ENCODE measurements at places on chromosomes 5 and 9. TPM values are rescaled to one million over a fixed set of nuclear protein-coding genes. Genes with fewer than 3 reads are reported as not detected.

DNA sequence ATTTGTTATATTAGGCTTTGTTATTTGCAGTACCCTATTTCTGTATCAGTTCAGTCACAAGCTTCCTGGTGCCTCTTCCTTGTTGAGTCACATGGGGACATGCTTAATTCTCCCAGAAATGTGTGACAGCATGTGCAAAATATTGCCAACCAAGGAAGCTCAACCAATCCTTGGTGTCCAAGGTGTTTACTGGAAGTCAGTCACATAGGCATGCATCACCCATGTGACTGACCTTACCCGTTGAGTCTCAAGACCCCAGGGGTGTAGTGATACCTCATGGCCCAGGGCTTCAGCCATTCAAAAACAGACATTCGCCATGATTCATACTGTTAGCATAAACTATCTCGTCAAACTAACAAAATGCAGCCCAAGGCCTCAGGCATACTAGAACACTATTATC lies 9.3 kb upstream of the ANKDD1B start:
- H3K4me3 ChIP-seq, result no peak overlapping the region
- no peak for DNase-seq
- H3K36me3 ChIP-seq, result no peaks in the 10 kb centered on the region
- H3K27ac ChIP-seq, result no peak overlapping the region
- H3K27me3 ChIP-seq, result no peaks in the 10 kb centered on the region

DNA sequence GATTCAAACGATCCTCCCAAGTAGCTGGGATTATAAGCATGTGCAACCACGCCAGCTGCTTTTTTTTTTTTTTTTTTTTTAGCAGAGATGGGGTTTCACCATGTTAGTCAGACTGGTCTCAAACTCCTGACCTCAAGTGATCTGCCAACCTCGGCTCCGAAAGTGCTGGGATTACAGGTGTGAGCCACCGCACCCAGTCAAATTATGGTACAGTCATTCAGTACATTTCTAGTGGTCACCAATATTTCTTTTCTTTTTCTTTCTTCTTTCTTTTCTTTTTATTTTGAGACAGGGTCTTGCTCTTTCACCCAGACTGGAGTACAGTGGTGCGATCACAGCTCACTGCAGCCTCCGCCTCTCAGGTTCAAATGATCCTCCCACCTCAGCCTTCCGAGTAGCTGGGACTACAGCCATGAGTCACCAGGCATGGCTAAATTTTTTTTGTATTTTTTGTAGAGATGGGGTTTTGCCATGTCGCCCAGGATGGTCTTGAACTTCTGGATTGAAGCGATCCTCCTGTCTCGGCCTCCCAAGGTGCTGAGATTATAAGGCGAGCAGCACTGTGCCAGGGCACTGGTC lies 25.4 kb upstream of the DCP2 start:
- no peak for DNase-seq
- no peaks in the 10 kb centered on the region for H3K4me1 ChIP-seq
- no peaks in the 10 kb centered on the region for H3K27me3 ChIP-seq
- no peaks in the 10 kb centered on the region for H3K36me3 ChIP-seq

DNA sequence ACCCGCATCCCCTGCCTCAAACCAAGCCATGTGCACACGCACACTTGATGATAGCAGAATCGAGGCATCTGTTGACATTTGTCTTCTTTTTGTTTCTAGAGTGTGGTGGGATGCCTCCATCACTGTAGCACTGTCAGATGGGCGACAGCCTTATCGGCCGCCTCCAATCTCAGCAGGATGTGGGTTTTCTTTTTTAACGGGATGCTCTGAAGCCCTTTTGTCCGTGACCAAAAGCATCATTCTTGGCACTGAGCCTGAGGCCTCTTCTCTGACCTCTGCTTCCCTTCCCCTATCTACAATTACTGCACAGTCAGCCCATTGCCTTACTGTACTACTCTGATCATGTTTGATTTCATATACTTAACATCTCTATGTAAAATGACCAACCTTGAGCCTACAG lies 78.3 kb downstream of the LMNB1 start:
- no peak for DNase-seq
- H3K27me3 ChIP-seq, result no peaks in the 10 kb centered on the region
- H3K36me3 ChIP-seq, result no peaks in the 10 kb centered on the region
- no peaks in the 10 kb centered on the region for H3K4me1 ChIP-seq

DNA sequence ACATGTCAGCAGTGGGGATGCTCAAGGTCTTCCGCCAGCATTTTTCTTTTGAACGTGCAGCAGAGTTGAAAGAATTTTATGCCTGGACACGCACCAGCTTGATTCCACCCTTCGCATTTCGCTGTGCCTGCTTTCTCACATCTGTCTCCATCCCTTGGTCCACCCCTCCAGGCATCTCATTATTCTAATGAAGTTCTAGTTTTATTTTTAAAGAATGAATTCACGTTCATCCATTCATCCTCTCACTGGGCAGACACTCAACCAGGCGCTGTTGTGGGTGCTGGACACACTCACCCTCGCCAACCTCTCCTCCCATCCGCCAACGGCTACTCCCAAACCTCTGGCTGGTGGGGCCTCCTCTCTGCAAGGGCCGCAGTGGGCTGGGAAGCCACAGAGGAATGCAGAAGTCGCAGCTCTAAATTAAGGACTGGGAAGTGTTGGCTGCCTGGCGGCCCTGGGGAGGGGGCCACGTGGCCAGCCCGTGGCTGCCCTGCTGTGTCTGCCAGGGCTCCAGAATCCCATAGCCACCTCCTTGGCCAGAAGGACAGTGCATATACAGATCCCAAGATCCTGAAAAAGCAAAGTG lies 6.7 kb downstream of the SUSD3 start:
- no peak overlapping the region for H3K27ac ChIP-seq
- no peak overlapping the region for H3K4me3 ChIP-seq
- DNase-seq, result no peak
- no peaks in the 10 kb centered on the region for H3K36me3 ChIP-seq
- peaks cover 4% of the 10 kb centered on the region for H3K4me1 ChIP-seq

DNA sequence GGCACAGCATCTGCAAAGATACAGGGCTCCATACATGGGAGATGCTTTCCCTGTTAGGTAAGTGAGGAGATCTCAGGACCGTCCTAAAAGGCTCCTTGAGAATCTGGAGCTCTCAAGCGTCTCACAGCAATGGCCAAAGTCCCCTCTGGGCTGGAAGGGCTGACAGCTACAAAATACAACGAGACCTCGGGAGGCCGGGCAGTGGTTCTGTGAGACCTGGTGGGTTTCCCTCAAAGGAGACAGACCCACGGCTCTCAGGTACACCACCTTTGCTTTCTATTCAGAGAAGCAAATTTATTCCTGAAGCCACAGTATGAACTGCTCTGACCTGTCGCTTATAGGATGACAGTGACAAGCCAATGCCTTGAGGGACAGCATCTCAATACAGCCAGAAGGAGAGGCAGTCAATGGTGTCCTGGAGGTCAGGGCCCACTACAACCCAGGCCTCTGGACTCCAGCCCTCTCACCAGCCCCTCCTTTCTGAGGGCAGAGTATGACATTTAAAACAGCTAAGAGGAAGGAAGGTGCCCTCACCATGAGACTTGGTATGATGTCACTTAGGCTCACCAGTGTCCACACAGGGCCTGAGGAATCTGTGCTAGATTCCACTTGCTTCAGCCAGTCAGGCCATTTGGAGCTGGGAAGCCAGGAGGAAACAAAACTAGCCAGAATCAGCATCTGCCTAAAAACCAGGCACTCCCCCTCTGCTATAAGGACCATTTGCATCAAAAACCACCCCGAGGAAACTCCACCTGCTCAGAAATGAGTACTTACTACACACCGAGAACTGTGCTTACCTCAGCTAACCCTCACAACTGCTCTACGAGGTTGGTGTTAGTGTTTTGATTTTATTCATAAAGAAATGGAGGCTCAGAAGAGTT lies 86.5 kb upstream of the FSTL4 start:
- DNase-seq, result peak; percentile 15
- H3K4me1 ChIP-seq, result no peaks in the 10 kb centered on the region
- no peaks in the 10 kb centered on the region for H3K27me3 ChIP-seq
- no peaks in the 10 kb centered on the region for H3K36me3 ChIP-seq
- H3K27ac ChIP-seq, result no peak overlapping the region

DNA sequence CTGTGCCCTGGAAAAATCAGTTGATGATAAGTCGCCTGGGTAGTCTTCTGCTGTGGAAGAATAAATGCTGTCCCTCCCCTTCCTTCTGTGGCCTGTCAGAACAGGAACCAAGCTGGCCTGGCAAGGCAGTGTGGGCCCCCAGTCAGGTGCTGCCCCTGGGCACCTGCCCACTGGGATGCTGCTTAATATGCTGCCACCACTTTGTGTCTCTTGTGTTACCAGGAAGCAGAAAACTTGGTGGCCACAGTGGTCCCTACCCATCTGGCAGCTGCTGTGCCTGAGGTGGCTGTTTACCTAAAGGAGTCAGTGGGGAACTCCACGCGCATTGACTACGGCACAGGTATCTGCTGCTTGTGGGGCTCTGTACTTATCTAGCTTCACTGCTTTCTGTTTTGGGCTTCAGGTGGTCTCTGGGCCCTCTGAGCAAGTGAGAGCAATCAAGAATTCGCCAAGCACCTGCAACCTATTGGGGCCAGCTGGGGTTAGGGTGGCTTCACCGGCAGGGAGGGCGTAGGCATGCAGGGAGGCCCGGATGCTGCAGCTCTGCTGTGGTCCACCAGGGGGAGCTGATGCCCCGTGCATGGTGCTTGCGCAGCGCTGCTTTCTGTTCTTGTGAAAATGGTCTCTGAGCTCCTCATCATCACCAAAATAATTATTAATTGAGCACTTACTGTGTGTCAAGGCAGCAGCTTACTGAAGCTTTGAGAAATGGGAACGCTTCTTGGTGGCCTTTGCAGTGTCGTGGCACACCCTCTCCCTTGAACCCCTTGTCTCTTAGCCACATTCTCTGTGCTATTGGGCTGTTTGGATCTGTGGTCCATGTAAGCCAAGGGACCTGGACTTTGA lies 20.3 kb downstream of the PTPA start:
- H3K27me3 ChIP-seq, result no peaks in the 10 kb centered on the region
- peak; percentile 84 for DNase-seq
- peaks cover 39% of the 10 kb centered on the region for H3K36me3 ChIP-seq

- DNase-seq, result no peak
These were observed 257.1 kb downstream of the FBXL7 start for GRCh38 chr5:15757103-15757502.

GRCh38 chr5:114467729-114468128 lies 105.9 kb downstream of the KCNN2 start:
- H3K36me3 ChIP-seq, result no peaks in the 10 kb centered on the region
- no peak overlapping the region for H3K4me3 ChIP-seq
- H3K4me1 ChIP-seq, result peaks cover 9% of the 10 kb centered on the region
- DNase-seq, result no peak
- no peaks in the 10 kb centered on the region for H3K27me3 ChIP-seq
- peak overlapping the region; percentile 29 for H3K27ac ChIP-seq

DNA sequence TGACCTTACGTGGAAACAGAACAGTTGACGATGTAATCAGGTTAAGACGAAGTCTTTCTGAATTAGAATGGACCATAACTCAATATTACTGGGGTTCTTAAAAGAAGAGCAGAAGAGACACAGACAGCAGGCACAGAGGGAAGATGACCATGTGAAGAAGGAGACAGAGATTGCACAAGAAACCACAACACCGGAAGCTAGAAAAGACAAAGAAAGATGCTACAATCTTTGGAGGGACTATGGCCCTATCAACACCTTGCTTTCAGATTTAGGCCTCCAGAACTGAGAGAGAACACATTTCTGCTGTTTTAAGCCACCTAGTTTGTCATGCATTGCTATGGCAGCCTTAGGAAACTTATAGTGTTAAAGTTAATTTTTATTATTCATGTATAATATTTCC lies 27.1 kb downstream of the CDH9 start:
- H3K27me3 ChIP-seq, result no peaks in the 10 kb centered on the region
- DNase-seq, result no peak
- no peak overlapping the region for H3K4me3 ChIP-seq
- no peaks in the 10 kb centered on the region for H3K36me3 ChIP-seq
- H3K4me1 ChIP-seq, result no peaks in the 10 kb centered on the region
- no peak overlapping the region for H3K27ac ChIP-seq

- DNase-seq, result no peak
- H3K36me3 ChIP-seq, result no peaks in the 10 kb centered on the region
- H3K4me1 ChIP-seq, result no peaks in the 10 kb centered on the region
- H3K27ac ChIP-seq, result no peak overlapping the region
- no peaks in the 10 kb centered on the region for H3K27me3 ChIP-seq
These were observed 187.7 kb upstream of the KCNN2 start for GRCh38 chr5:114174131-114174530.

GRCh38 chr5:112820246-112820645 lies 40.8 kb upstream of the SRP19 start:
- H3K27ac ChIP-seq, result no peak overlapping the region
- peaks cover 34% of the 10 kb centered on the region for H3K36me3 ChIP-seq
- DNase-seq, result no peak
- H3K4me1 ChIP-seq, result no peaks in the 10 kb centered on the region

DNA sequence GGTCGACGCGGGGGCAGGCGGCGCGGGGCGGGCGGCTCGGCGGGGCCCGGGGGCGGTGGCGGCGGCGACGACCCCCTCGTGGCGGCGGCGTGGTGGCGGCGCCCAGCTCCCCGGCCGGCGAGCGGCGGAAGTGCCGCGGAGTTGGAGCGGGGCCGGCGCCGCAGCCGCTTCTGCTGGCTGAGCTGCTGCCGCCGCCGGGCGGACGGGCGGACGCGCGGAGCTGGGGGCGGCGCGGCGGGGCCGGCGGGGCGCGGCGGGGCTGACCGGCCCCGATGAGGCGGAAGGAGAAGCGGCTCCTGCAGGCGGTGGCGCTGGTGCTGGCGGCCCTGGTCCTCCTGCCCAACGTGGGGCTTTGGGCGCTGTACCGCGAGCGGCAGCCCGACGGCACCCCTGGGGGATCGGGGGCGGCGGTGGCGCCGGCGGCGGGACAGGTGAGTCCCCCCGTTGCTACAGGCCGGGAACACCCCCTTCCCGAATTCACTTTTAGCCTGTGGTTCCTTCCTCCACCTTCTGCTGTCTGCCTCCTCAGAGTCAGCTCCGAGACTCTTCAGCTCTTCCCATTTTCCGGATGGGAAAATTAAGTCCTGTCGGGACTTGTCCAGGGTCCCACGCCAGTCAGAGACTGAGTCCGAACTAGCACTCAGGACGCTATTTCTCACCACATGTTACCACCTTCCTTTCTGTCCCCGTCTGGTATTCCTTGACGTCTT lies at the start of gene GALNT10:
GALNT10 (plus strand) TSS at position 139 of the 710 bp plus-strand sequence; CDS start at position 273, 134 bp downstream.
- H3K36me3 ChIP-seq, result no peaks in the 10 kb centered on the region
- H3K4me1 ChIP-seq, result peaks cover 38% of the 10 kb centered on the region
- H3K27ac ChIP-seq, result peak within 1 kb of the TSS; percentile 10
- DNase-seq, result peak; percentile 61

- no peak overlapping the region for H3K4me3 ChIP-seq
- H3K4me1 ChIP-seq, result peaks cover 33% of the 10 kb centered on the region
- H3K27me3 ChIP-seq, result no peaks in the 10 kb centered on the region
- peak overlapping the region; percentile 70 for H3K27ac ChIP-seq
- DNase-seq, result peak; percentile 78
- H3K36me3 ChIP-seq, result no peaks in the 10 kb centered on the region
These were observed 56.9 kb upstream of the GGTA1 start for GRCh38 chr9:121556580-121556979.

- H3K27me3 ChIP-seq, result no peaks in the 10 kb centered on the region
- no peak for DNase-seq
- no peaks in the 10 kb centered on the region for H3K4me1 ChIP-seq
- no peak overlapping the region for H3K4me3 ChIP-seq
These were observed 518.6 kb downstream of the TLE4 start for GRCh38 chr9:80090317-80090716.

- no peaks in the 10 kb centered on the region for H3K36me3 ChIP-seq
- H3K4me3 ChIP-seq, result no peak overlapping the region
- no peaks in the 10 kb centered on the region for H3K4me1 ChIP-seq
- H3K27ac ChIP-seq, result no peak overlapping the region
- no peak for DNase-seq
- H3K27me3 ChIP-seq, result no peaks in the 10 kb centered on the region
These were observed 7.6 kb upstream of the ALDH1A1 start for GRCh38 chr9:72960446-72960845.

Gene RXFP3
- 1.1 TPM for total RNA-seq

Gene TMEM252
- total RNA-seq, result not detected

Gene OLFML2A
- total RNA-seq, result 15.4 TPM
